ENCODE measurements at places on chromosomes 12 and 14.
A peak's percentile ranks its signal among the peaks of the same experiment; 100 is the strongest.

DNA sequence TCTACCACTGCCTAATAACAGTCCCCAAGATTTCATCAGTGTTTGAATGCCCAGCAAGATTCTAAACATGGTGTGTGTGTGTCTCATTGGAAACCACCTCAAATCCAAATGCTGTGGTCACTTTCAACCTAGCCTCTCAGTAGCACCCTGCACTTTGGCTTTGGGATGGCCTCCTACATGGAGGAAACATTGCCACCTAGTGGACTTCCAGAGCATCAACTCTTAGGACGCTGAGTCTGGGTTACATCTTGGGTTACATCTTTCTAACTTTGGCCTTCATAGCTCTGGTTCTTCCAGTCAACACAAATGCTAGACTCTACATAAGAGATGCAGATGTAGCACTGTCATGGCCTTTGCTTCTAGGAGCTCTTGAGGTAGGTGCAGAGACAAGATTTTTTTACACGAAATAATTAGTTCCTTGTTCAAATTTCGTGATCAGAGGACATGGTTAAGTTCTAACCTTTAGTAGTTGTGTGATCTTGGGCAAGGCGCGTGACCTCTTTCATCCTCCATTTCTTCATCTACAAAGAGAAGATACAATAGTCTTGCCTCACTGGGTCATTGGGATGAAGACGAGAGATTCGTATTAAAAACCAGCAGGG is 113.5 kb upstream of the VASH1 start:
- peak; percentile 36 for DNase-seq

GRCh38 chr14:90534091-90534837 is 137.4 kb downstream of the CALM1 start:
- DNase-seq = no peak

- no peak for DNase-seq
Observed at GRCh38 chr12:49529414-49529813, 9.4 kb upstream of the KCNH3 start.

- peak; percentile 3 for DNase-seq
Observed at GRCh38 chr12:18643681-18644080, 94.1 kb downstream of the PLCZ1 start.

DNA sequence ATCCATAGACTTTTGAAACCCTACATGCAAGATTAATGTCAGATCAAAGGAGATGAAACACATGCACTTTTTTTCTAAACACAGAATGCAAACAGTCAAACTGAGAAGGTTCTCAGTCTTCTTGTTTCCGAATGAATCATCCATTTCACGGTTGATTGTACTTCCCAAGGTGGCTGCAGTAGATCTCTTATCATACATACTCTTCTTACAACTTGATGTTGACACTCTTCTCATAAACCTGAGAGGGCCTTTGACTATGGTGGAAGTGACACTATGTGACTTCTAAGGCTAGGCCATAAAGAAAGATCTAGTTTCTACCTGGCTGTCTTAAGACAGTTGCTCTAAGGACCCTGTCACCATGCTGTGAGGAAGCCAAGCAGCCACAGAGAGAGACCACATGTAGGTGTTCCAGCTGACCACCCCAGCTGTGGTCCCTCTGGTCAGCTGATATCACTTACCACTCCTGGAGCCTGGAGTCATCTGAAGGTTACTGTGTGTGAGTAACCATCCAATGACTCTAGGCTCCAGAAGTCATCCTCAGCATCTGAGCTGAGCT is 67.2 kb upstream of the HMGA2 start:
- no peak for DNase-seq

GRCh38 chr12:53232646-53233461 is 845 bp upstream of the RARG start:
- no peak for DNase-seq

GRCh38 chr12:24044941-24045703 is 95.7 kb upstream of the SOX5 start:
- no peak for DNase-seq

- DNase-seq = no peak
Observed at GRCh38 chr12:116806845-116807440, 68.8 kb downstream of the RNFT2 start.

DNA sequence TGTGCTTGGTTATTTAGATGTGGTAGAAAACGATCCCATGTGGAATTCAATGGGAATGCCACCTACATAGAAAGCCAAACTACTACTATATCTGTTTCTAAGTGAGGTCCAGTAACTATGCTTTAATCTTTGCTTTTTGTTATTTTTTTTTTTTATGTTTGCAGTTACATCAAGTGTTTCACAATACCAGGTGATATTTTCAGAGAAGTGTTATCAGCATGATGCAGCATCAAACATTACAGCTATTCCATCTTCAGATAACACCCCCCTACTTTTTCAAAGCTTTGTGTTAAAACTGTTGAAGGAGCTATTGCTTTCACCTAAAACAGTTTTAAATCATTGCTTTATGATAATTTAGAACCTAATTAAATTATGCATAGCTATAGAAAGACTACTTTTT is 163.8 kb upstream of the SLC16A7 start:
- DNase-seq = no peak

GRCh38 chr12:89353823-89354611 is 1.7 kb upstream of the DUSP6 start:
- DNase-seq = peak; percentile 63

GRCh38 chr14:98099527-98099926 is 1172.5 kb downstream of the BCL11B start:
- DNase-seq = no peak

DNA sequence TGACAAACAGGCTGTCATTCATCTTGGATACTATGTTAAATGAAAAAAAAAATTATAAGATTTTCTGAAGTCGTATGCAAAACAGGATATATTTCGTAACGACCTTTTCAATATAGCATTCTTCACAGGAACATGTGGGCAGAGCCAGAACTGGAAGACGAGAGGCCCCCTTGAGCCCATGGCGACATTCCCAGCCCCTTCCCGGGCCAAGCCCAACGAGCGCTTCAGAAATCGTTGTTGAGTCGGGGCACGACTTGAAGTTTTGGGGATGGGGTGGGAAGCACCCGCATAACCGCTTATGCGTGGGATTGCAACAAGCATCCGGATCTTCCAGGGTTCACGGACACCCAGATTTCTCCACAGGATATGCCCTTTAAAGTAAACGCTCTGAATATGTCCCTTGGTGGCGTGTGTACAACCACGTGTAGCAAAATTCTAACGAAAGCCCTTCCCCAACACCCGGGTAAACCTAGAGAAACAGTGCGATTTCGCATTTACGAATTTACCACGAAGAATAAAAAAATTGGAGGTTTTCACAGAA is 736 bp downstream of the C14orf39 start:
- no peak for DNase-seq

DNA sequence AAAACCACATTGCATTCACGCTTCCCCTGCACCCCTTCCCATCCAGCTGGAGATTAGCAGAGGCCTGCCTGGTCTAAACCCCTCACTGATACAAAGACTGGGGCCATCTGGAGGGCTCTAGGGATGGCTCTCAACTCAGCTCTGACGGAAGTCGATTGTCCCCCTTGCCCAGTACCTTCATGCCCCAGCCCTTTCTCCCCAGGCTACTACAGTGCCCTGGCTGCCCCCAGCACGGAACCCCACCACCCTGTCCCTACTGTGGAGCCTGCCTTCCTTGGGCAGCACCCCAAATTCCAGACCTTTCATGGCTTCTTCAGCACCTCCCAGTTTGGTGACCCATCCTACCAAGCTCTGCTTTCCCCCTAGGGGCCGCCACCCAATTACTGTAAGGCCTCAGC is 25.6 kb downstream of the ZFP36L1 start:
- no peak for DNase-seq

DNA sequence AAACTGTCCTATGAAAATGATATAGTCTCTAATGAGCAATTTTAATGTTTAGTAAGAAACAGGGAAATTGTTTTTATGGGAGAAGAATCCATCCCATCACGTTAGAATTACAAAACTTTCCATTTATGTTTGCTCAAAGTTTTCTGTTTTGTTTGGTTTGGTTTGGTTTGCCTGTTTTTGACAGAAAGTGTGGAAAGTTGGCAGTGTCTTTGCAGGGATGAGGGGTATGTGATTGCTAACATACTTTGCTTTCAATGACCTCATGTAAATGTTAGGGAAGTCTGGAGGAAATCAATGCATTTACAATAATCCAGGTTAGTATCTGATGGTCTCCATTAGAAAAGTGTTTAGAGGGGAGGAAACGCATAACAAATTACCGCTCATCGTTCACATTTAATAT is 12.3 kb upstream of the NAV3 start:
- DNase-seq = no peak

Data from fibroblast of gingiva (primary cell).